ENCODE measurements at places on chromosomes 3 and 15. TPM values are rescaled to one million over a fixed set of nuclear protein-coding genes. Genes with fewer than 3 reads are reported as not detected.

DNA sequence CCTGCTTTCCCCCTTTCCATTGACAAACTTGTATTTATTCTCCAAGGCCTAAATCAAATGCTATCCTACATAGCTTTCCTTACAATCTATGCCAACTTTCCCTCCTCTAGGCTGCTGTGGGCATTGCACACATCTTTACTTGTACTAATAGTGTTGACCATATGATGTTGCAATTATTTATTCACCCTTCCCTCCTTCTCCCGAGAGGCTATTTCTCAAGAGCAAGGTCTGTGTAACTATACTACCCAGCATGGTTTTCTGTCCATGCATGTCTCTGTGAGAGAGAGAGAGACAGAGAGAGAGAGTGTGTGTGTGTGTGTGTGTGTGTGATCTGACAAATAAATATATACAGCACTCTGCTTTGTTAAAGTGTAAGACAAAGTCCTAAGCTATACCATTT, 63.8 kb downstream of the GTPBP8 start:
- peaks cover 17% of the 10 kb centered on the region for H3K27me3 ChIP-seq
- no peaks in the 10 kb centered on the region for H3K36me3 ChIP-seq
- DNase-seq: peak; percentile 69
- H3K4me1 ChIP-seq: peaks cover 5% of the 10 kb centered on the region
- H3K4me3 ChIP-seq: no peak overlapping the region
- H3K27ac ChIP-seq: no peak overlapping the region

The TPRG1 gene
- not detected for total RNA-seq

DNA sequence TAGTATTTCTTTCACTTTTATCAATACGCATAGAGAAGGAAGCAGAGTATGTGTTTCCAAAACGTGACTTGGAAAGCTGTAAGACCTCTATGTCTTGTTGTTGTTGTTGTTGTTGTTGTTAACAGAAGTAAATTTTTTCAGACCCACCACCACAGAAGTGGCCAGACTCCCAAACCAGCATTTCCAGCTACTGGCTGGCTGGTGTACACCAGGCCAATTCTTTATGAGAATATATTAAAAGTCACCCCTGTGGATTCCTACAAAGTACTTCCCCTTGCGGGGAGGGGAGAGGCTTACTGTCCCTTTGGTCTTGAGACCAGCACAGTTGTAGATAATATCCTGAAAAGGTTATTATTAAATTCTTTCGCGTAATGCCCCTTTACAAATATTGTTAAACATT, 1.6 kb upstream of the FOXP1 start:
- H3K36me3 ChIP-seq: no peaks in the 10 kb centered on the region
- no peak overlapping the region for H3K4me3 ChIP-seq
- H3K4me1 ChIP-seq: peaks cover 12% of the 10 kb centered on the region
- no peak for DNase-seq

The FSIP1 gene
- 0.18 TPM for total RNA-seq

- no peak overlapping the region for H3K27ac ChIP-seq
- no peaks in the 10 kb centered on the region for H3K4me1 ChIP-seq
Observed at GRCh38 chr15:69623392-69624154, 171.0 kb downstream of the RPLP1 start.

GRCh38 chr3:143092191-143092590, 27.4 kb upstream of the CHST2 start:
- peaks cover 13% of the 10 kb centered on the region for H3K27me3 ChIP-seq
- no peak overlapping the region for H3K4me3 ChIP-seq
- no peaks in the 10 kb centered on the region for H3K36me3 ChIP-seq
- H3K27ac ChIP-seq: no peak overlapping the region
- no peak for DNase-seq

All from IMR-90 (cell line).